ENCODE measurements at places on chromosomes 2 and 18.

DNA sequence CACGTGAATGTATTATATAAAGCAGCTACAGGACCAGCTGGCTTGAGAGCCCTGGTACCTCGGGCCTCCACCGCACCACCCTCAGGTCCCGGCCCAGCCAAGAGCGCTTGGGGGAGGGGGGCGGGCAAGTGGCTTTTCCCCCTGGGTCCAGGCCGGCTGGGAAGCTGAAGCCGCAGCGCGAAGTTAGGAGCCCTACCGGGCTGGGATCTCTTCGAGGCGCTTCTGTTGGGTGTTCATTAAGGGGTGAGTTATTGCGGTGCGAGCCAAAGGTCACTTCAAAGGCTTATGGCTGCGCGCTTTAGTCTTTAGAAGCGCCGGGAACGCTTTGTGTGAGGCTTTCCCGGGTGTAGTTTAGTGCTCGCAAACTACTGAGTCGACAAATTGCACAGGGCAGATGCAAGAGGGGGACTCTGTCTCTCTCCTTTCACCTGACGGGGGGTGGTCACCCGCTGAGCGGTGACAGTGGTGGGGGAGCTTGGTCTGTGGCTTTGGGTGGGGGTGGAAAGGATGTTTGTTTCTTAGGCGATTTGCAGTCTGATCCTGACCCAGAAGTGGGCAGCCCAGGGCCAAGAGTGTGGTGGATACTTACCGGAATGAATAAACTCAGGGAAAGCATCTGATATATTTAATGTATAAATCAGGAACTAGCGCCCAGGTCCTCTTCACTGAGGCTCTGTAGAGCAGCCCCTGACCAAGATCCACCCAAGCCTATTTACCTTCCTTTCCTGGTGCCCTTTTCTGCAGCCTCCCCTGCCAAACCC is 6.0 kb downstream of the HOXD3 start:
- DNase-seq, result no peak

DNA sequence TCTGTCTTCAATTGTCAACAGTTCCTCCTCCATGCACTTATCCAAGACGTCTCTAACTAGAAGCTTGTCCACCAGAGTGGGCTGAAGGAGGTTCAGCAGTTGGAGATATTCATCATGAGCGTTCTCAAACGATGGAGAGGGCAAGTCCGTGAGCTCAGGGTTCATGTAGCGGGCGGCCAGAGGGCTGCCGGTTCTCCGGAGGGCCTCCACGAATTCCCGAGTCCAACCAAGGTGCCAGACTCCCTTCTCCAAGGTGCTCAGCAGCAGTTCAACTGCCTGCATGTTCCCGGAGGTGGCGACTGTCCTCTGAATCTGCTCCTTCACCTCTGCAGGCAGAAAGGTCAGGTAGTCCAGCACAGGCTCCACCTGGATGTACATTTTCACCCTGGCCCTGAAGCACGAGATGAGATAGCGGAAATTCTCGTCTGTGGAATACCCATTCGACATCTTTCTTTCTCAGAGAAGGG is 590 bp downstream of the IFIH1 start:
- DNase-seq, result peak; percentile 10

- no peak for DNase-seq
Measured at GRCh38 chr2:172415865-172416183, 11.6 kb upstream of the ITGA6 start.

GRCh38 chr2:65103013-65103715 is 26.7 kb downstream of the RAB1A start:
- no peak for DNase-seq

GRCh38 chr2:158128168-158128973 is 26.7 kb downstream of the UPP2 start:
- no peak for DNase-seq

DNA sequence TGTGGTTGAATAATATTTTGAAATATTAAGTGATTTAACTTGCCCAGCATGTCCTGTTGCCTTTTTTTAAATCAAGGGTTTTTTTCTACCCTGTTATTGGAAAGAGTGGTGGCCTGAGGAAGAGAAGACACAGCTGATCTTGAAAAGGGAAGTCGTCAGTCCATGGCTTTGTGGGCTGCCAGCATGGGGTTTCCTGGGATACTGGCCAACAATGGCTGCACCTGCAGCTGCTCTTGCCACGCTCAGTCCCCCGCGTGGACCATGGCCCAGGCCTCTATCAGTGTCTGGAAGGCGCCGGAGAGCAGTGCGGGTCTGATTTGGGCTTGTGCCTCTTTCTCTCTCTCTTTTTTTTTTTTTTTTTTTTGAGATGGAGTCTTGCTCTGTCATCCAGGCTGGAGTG is 99.3 kb downstream of the ASB1 start:
- DNase-seq, result no peak

- no peak for DNase-seq
Measured at GRCh38 chr2:59896499-59897245, 656.8 kb downstream of the BCL11A start.

GRCh38 chr2:202135091-202135874 is 62.2 kb downstream of the KIAA2012 start:
- DNase-seq, result no peak

- DNase-seq, result no peak
Measured at GRCh38 chr18:76388891-76389423, 106.1 kb downstream of the ZNF516 start.

GRCh38 chr18:56165601-56166355 is 472.6 kb downstream of the TXNL1 start:
- no peak for DNase-seq

DNA sequence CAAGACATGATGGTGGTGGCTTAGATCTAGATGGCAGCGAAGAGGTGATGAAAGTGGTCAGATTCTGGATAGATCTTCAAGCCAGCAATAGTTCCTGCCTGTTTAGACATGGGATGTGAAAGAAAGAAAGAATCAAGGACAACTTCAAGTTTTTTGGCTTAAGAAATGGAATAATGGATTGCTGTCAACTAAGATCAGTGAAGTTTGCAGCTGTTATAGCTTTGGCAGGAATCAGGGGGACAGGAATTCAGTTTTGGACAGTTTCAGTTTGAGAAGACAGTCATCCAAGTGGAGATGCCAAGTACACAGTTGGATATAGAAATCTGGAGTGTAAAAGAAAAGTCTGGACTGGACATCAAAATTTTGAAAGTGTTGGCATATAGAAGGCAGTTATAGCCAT is 283.7 kb upstream of the PKDCC start:
- DNase-seq, result no peak

GRCh38 chr2:216733046-216733445 is 37.7 kb upstream of the IGFBP5 start:
- no peak for DNase-seq

GRCh38 chr2:177265824-177266817 is 1.6 kb upstream of the NFE2L2 start:
- no peak for DNase-seq

DNA sequence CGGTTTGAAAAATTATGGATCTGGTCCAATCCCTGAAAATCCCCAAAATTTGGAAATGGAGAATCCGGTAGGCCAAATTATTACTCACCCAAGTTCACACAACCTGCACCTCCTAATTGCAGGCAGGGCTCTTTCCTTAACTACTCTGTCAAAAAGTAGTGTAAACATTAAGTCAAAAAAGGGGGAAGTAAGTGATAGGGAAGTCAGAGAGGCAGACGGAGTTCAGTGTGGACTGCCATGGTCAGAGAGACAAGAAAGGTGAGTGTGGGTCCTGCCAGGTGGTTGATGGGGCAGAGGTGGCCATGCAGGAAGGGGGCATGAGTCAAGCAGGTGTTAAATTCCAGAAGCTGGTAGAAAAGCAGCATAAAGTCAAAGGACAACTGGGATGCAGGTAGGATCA is 104.7 kb upstream of the STPG4 start:
- DNase-seq, result no peak

- DNase-seq, result no peak
Measured at GRCh38 chr18:23900994-23901393, 113.6 kb upstream of the TTC39C start.

- no peak for DNase-seq
Measured at GRCh38 chr2:207156451-207157161, 9.1 kb downstream of the KLF7 start.

GRCh38 chr18:59783138-59783537 is 85.9 kb upstream of the CCBE1 start:
- DNase-seq, result no peak

GRCh38 chr2:10036095-10036884 is 7.1 kb upstream of the KLF11 start:
- DNase-seq, result no peak

DNA sequence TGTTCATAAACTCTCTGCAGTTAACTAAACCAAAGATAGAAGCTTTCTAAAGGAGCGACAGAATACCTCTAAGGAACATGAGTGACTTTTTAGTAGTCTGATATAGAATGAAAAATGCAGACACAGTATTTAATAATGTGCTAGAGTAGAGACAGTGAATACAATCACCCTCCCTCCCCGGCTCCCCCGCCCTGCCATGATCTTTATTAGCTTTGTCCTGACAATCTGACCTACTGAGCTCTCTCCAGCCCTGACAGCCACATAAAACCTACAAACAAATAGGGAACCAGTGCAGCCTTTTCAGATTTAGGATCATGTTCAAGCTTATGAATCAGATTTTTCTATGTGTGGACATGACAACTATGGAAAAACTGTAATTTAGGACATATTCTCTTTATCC is 777.6 kb upstream of the FANCL start:
- no peak for DNase-seq

DNA sequence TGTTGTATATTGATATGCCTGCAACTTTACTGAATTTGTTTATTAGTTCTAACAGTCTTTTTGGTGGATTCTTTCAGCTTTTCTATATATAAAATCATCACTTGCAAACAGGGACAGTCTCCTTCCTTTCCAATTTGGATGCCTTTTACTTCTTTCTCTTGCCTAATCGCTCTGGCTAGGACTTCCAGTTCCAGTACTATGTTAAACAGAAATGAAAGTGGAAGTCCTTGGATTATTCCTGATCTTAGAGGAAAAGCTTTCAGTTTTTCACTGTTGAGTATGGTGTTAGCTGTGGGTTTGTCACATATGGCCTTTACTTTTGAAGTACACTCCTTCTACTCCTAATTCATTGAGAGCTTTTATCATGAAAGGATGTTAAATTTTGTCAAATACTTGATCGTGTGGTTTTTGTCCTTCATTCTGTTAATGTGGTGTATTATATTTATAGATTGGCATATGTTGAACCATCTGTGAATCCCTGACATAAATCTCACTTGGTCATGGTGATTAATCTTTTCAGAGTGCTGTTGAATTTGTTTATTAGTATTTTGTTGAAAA is 52.9 kb downstream of the REL start:
- no peak for DNase-seq

DNA sequence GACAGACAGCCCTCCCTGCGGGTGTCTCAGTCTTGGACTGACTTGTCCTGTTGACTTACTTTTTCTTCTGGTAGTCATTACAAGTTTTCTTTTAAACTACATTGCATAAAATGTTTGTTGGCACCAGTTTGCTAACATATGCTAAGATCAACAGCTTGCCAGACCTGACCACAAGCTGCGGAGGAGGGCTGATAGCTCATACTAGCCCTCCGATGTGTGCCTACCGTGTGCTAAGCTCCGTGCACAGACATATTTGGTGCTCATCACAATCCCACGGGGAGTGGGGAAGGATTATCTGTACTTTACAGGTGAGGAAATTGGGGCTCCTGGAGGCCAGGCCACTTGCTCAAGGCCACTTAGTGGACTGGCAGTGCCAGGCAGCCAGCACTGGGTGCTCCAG is 72.8 kb upstream of the YPEL5 start:
- no peak for DNase-seq

DNA sequence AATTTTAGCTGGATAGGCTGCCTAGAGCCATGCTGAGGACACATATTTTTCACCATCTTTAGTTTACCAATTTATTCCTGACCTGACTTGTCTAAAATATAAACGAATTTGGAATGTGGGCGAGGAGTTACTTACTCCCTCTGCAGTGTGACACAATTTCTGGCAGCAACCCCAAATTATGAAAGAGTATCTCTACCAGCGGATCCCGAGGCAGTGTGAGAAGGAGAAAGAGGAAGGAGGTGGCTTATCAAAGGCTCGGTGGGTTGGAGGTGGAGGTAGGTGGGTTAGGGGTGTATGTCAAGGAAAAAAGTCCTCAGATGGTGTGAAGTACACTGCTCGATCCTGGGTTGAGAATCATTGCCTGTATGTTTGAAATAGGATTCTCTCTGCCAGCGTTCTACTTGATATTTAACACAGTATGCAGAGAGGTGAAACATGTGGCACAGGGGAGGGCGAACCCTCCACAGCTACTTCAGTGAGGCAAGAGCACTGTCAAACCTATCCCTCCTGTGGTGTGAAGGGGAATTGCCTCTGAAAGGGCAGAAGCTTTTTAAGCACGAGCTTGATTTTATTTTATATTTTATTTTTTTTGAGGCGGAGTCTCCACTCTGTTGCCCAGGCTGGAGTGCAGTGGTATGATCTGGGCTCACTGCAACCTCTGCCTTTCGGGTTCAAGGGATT is 76.0 kb downstream of the RFTN2 start:
- peak; percentile 4 for DNase-seq

DNA sequence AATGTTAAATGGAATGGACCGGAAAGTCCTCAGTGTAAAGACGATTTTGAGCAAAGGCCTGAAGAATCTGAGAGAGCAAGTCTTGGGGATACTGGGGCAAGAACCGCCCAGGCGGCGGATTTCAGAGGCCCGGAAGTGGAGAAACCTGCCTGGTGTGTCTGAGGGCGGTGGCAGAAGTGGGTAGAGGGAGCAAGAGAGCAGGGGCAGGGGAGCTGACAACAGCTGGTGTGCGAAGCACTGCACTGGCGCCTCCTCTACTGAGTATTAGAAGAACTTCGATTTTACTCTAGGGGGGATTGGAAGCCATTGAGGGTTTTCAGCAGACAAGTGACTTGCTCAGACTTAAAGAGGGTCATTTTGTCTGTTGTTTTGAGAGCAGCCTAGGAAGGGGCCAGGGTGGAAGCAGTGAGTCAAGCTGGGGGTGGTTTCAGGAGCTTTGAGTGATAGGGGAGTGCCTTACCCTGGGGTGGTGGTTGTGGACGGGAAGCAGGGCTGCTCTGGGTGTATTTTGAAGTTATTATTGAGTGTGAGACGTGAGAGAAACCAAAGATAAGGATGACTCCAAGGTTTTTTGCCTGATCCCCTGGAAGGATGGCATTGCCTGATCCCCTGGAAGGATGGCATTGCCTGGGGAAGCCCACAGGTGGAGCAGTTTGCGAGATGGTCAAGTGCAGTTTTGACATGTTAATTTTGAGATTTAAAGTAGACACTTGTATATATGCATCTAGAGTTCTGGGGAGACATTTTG is 52.5 kb downstream of the ZNF236 start:
- no peak for DNase-seq

DNA sequence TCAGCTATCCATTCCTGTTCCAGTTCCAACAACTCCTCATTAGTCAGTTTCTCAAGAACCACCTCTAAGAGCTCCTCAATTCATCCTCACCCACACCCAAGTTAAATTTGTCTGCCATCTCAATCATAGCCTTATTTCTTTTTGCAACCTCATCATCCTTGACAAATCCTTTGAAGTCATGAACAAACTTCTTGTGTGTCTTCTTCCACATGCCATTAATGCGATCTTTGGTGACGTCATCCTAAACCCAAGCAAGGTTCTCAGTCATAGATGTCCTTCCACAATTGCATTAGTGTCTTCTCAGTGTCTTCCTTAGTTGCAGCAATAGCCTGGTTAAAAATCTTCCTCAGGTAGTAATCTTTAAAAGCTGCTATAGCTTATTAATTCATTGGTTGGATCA is 71.2 kb upstream of the FSIP2 start:
- DNase-seq, result no peak

All from stimulated activated CD4-positive, alpha-beta T cell treated with anti-CD3 and anti-CD28 coated beads, Interleukin-12 subunit alpha, Interleukin-12 subunit beta, amount 100 ng/mL, for 4 hours (primary cell).